Ovary (tissue), 10 donors: ENCODE measurements at places on chromosomes 3 and 15. TPM values are rescaled to one million over a fixed set of nuclear protein-coding genes. Genes with fewer than 3 reads are reported as not detected.

Gene MAGI1
- 12.1 TPM for total RNA-seq

Gene SELENOK
- total RNA-seq: 99.9 TPM

Gene RAB7A
- total RNA-seq: 214 TPM

Gene CRABP1
- 0.56 TPM for total RNA-seq

Gene SSUH2
- total RNA-seq: not detected

DNA sequence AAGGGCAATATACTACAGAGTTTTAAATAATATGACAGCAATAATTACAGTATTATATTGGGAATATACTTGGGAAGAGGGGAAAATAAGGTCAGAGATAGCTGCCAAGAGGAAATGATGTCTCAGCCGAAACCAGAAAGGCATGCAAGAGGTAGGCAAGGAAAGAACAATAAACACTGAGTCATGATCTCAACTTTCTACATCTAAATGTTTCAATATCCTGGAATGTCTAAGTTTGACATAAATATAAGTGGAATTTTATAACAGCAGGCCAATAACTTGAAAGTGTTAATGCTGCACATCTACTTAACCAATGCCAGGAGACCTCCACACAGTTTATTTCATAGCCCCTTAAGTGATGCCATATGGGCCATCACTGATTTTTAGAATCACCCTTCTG is 99.8 kb upstream of the CPNE4 start:
- no peak for DNase-seq

DNA sequence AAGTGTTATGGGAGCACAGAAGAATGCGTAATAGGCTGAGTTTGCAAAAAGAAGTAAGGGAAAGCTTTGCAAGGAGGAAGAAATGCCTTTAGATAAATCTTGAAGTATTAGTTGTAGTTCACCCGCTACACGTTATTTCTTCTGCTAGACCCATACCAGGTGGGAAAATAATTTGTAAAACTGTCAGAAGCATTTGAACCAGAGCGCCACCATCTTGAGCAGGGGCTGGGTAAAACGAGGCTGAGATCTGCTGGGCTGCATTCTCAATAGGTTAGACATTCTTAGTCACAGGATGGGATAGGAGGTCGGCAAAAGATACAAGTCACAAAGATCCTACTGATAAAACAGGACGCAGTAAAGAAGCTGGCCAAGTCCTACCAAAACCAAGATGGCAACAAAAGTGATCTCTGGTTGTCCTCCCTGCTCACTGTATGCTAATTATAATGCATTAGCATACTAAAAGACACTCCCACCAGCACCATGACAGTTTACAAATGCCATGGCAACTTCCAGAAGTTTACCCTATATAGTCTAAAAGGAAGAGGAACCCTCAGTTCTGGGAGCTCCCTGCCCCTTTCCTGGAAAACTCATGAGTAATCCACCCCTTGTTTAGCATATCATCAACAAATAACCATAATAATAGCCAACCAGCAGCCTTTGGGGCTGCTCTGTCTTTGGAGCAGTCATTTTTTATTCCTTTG is 50.0 kb upstream of the ZNF280D start:
- no peak for DNase-seq

GRCh38 chr15:71328453-71328852 is 213.2 kb downstream of the THSD4 start:
- DNase-seq: no peak

GRCh38 chr3:197027151-197027895 is 2.3 kb downstream of the MELTF start:
- DNase-seq: no peak

- peak; percentile 88 for DNase-seq
These were observed at the start of gene SMAD3 for GRCh38 chr15:67065531-67066005. SMAD3 (plus strand) TSS chr15:67065602; CDS start chr15:67066155, 553 bp downstream.

Gene ATR
- total RNA-seq: 13.6 TPM

DNA sequence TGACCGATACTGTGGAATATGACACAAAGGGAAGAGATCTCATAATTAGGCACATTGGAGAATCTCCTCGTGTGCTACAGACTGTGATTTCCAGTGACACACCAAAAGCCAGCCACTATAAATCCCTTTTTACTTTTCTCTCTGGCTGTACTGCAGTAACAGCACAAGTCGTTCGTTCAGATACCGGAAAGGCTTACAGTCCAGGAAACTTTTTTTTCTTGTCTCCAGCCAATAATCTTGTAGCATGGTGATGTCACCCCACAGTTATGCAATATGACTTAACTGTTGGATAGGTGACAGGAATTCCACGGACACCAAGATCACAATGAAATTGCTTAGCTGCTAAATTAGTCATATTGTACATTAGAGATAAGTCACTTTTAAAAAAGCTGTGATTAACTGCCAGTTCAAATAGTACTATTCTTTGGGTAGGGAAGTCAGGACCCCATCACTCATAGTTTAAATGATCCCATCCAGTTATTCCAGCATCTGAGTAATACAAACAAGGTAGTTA is 36.3 kb upstream of the TSC22D2 start:
- no peak for DNase-seq

Gene NDN
- total RNA-seq: 121 TPM

Gene ZNF385D
- total RNA-seq: 4.2 TPM

DNA sequence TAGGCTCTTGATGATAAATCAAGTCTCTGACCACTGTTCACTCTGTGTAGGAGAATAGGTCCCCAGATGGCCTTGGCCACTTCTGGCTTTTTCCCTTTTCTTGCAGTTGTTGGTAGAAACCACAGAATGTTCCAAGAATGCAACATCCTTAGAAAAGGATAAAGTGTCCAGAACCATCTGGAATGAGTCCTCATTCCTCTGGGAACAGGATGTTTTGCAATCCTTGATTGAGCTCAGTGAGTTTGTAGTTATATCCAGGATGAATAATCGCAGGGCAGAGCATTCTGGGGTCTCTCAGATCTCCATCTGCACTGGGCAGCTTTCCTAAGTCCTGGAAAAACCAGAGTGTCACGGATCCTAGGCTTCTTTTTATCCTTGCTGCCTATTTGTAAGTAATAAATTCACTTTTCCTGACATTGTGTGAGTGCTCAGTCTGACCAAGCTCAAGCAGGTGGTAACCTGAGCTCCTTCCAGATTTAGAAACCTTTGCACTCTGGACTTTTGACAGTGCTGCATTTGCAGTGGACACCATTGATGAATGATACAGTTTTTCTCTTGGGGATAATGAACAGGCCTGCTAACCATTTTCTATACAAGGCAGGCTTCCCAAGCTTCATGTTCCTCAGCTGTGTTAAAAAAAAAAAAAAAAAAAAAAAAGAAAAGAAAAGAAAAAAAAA is 1028.6 kb downstream of the OTOL1 start:
- no peak for DNase-seq

DNA sequence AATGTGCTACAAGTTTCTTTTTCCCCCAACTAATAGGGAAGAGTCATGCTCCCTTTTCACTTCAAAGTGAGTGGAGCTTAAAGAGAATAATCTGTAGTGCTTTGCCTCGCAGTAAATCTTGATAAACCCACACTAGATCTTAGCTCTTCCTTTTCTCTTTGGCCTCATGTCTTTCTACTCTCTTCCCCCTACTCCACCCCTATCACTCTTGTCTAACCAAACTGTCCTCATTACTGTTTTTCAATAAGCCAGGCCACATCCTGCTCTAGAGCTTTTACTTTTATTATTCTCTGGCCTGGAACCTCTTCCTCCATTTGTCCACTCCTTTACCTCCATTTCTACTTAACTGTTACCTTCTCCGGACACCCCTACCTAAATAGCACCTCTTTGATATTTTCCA is 291.0 kb upstream of the SATB1 start:
- no peak for DNase-seq

Gene PDCD7
- 35.4 TPM for total RNA-seq

GRCh38 chr3:8520816-8521403 is 19.3 kb downstream of the LMCD1 start:
- DNase-seq: no peak

Gene CD200R1
- 0.20 TPM for total RNA-seq

Gene WDR76
- 3.8 TPM for total RNA-seq

- DNase-seq: no peak
These were observed 85.0 kb upstream of the GALNT15 start for GRCh38 chr3:16089521-16089920.

Gene DZIP1L
- 22.2 TPM for total RNA-seq

Gene CLDN16
- total RNA-seq: not detected

DNA sequence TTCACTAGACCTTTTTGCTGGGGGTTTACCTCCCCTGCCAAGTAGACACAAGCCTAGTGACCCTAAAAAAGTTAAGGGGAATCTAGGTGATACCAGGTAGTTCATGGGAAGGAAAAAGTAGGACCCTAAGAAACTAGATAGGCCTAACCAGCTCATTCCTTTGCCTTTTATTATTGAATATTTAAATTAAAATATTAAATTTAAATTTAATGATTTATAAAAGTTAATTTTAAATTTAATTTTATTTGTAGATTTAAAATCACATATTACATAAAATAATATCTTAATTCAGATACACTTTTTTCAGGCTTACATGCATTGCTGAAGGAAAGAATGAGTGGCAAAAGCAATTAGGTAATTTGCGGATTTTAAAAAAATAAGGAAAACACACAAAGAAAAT is 584.9 kb downstream of the AGBL1 start:
- no peak for DNase-seq

GRCh38 chr3:155420881-155421486 is 127.5 kb upstream of the STRIT1 start:
- DNase-seq: no peak

DNA sequence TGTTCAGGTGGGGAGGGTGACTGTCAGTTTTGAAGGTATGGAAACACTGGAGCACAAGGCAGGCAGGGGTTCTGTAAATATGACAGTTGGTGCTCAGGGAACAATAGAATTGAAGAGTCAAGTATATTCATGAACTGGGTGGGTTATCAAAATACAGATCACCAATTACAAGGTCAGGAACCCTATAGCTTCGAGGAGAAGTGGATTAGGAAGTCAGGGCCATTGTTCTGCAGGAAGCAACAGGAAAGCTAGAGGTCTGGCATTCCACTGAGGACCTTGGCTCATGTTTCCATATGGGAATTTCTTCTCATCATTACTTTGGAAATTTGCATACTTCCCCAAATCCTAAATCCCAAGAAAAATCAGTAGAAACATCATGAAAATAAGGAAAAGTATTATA is 125.9 kb downstream of the MYRIP start:
- DNase-seq: no peak

Gene GUCA1C
- total RNA-seq: not detected

- no peak for DNase-seq
These were observed 124.4 kb upstream of the LIPC start for GRCh38 chr15:58307313-58307961.
